Iris pigment epithelial cell (primary cell): ENCODE measurements at places on chromosomes 3 and 15.
A peak's percentile ranks its signal among the peaks of the same experiment; 100 is the strongest.

GRCh38 chr3:31829010-31829409 is 152.1 kb downstream of the OSBPL10 start:
- DNase-seq = no peak

- no peak for DNase-seq
Measured at GRCh38 chr15:73395671-73396070, 26.9 kb upstream of the HCN4 start.

DNA sequence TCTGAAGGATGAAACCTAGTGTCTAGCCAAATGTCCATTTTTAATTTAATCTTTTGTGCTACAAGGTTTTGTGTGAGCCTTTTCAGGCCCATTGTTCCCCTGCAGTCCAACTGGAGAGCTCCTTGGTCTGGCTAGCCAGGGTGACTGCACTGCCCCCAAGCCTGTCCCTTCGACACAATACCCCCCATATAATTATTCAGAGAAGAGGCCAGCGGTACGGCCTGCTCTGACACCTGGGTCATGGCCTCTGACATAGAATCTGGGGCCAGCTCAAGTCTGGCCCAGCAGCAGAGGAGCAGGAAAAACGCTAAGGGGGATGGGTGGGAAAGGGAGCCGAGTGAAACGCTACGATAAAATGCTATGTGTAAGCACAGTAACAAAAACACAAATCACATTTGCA is 64.2 kb upstream of the PYGO1 start:
- DNase-seq = no peak

GRCh38 chr3:135452881-135453280 is 512.6 kb upstream of the PPP2R3A start:
- no peak for DNase-seq

DNA sequence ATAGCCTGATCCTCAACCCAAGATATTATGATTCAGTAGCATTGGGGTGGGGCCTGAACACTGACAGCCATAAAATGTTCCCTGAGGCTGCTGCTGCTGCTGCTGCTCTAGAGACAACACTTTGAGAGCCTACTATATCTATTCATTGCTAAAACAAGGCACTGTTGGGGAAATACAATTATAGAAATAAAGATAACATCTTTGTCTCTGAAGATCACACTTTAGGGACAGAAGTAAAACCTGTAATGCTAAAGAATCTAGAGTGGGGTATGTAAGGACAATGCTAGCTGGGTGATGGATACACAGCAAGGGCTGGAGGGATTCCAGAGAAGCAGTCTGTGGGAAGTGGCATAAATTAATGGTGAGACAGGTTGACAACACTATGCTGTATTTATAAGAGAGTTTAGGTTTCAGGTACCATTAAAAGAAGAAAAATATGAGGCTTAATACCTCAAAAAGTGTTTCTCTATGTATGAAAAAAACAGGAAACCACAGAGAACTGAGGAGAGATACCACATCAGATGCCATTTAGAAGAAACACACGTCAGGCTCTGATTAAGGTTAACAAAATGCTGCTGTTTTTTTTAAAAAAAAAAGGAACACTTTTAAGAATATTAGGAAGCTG is 115.9 kb downstream of the CBLB start:
- DNase-seq = peak; percentile 77
